Upper lobe of right lung (tissue), 1 donor: ENCODE measurements at places on chromosomes 2 and 18. TPM values are rescaled to one million over a fixed set of nuclear protein-coding genes. Genes with fewer than 3 reads are reported as not detected.

DNA sequence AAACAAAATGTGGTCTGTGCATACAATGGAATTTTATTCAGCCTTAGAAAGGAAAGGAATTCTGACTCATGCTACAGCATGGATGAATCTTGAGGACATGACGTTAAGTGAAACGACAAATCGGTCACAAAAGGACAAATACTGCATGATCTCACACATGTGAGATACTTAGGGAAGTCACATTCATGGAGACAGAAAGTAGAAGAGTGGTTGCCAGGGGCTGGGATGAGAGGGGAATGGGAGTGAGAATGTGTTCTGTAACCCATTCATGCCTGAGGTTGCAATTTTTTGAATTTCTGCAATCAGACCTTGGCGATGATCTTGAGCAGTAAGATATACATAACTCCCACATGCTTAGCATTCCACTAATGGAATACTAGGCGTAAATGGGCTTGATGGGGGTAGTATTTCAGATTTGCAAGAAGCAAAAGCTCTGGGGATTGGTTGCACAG, 22.0 kb downstream of the FHL2 start:
- DNase-seq, result no peak
- H3K27ac ChIP-seq, result no peak overlapping the region
- H3K27me3 ChIP-seq, result no peaks in the 10 kb centered on the region
- H3K4me1 ChIP-seq, result peaks cover 21% of the 10 kb centered on the region

DNA sequence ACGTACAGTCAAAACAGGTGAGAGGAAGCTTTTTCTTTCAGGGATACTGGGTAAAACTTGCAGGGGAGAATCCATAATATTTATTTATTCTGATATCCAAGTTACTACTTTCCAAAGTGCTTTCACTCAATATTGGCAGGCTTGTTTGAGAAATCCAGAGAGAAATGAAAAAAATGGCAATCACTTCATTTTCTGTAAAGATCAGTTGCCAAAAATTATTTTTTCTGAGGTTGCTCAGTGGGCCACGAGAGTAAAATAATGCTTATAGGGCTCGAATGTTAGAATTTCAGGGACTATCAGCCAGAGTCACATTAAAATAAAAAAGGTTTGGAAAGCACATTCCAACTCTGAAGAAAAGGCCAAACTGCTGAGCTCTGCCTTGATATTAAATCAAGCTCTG, 324.6 kb upstream of the RND3 start:
- no peak for DNase-seq
- H3K27ac ChIP-seq, result no peak overlapping the region
- no peaks in the 10 kb centered on the region for H3K27me3 ChIP-seq
- no peaks in the 10 kb centered on the region for H3K4me1 ChIP-seq

DNA sequence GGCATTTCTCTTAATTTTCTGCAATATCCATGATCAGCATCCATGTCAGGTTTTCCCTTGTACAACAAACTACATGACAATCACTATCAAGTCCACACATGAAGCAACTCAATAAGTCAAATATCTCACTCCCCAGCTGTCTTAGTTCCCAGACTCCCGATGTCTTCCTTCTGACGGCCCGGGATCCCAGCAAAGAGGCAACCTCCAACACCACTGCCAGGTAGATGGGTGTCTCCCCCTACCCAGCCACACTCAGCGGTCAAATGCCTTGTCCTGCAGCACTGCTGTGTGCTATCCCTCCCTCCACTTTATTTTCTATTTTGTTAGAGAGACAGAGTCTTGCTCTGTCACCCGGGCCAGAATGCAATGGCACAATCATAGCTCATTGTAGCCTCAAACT, 23.3 kb downstream of the TRABD2A start:
- no peak for DNase-seq
- no peaks in the 10 kb centered on the region for H3K36me3 ChIP-seq
- H3K27ac ChIP-seq, result no peak overlapping the region
- H3K4me3 ChIP-seq, result no peak overlapping the region
- H3K4me1 ChIP-seq, result no peaks in the 10 kb centered on the region

- H3K4me3 ChIP-seq, result no peak overlapping the region
- no peak for DNase-seq
- no peaks in the 10 kb centered on the region for H3K27me3 ChIP-seq
Measured at GRCh38 chr2:175154661-175155082, 13.3 kb downstream of the ATF2 start.

GRCh38 chr18:75219745-75220375, 9.3 kb downstream of the TSHZ1 start:
- no peak overlapping the region for H3K4me3 ChIP-seq
- H3K36me3 ChIP-seq, result no peaks in the 10 kb centered on the region
- no peak for DNase-seq
- H3K27me3 ChIP-seq, result no peaks in the 10 kb centered on the region

Gene LDLRAD4
- 18.4 TPM for total RNA-seq

DNA sequence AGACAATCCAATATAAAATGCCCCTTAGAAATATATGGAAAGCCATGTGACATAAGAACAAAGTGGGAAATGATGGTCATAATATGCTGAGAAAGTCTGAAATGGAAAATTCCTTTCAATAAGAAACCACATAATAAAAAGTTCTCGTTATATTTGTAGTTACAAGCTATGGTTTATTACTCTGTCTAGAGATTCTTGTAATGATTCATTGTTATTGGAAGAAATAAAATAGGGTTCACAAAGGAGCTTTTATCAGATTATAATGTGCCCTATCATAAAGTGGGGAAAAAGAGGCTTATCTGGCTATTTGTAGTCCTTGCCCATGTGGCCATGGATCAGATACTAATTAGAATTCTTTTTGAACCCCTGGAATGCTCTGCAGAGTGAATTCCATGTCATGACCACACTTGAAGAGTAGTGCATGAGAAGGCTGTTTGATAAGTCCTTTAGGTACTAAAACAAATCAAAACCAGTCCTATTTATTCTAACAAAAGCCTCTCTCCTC, 420.7 kb upstream of the NRP2 start:
- H3K27me3 ChIP-seq, result no peaks in the 10 kb centered on the region
- H3K4me1 ChIP-seq, result no peaks in the 10 kb centered on the region
- no peak overlapping the region for H3K27ac ChIP-seq
- DNase-seq, result no peak
- no peak overlapping the region for H3K4me3 ChIP-seq

DNA sequence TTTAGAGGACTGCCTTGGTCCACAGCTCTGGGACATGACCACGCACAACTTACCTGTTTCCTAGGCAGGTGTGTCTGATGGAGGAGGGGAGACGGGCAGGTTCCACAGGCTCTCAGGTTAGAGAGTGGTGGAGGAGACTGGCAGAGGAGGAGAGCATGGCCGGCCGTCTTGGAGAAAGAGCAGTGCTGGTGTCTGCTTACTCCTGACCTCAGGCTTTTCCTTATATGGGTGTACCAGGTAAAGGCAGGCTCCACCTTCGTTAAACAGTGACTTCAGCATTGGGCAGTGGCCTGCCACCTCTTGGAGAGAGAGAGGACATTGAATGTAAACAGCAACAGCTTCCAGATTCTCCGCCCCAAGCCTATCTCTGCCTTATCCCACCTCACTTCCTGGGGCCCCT, at the start of gene CAPN13:
Gene CAPN13 (minus strand): TSS at position 198 of the 400 bp plus-strand sequence. CDS start 20,121 bp downstream, outside the sequence.
- H3K36me3 ChIP-seq, result no peaks in the 10 kb centered on the region
- no peaks in the 10 kb centered on the region for H3K27me3 ChIP-seq
- no peak within 1 kb of the TSS for H3K27ac ChIP-seq
- H3K4me3 ChIP-seq, result peak within 1 kb of the TSS; percentile 5
- H3K4me1 ChIP-seq, result peaks cover 5% of the 10 kb centered on the region

DNA sequence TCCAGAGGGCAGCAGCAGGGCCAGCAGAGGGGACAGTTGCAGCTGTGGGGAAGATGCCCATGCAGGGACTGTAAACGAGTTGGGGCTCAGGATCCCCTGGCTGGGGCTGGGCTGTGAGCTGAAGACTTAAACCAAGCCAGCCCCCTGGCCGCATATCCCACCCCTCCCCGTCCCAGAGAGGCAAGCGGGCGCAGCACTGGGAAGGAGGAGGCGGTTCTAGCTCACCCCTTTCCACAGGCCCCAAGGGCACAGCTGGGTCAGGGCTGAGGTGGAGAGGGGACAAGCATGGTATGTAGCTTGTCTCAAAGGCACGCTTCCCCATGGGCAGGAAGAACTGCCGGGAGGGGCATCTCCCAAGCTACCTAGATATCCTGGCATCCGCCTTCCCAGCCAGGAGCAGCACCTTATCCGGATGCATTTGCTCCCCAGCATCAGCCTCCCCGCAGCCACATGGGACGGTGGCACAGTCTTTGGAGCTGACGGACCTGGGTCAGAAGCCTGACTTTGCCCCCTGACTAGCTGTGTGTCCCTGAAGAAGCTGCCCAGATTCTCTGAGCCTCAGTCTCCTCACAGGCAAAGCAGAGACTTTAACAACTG, 75.9 kb downstream of the TFCP2L1 start:
- H3K36me3 ChIP-seq, result no peaks in the 10 kb centered on the region
- H3K4me3 ChIP-seq, result no peak overlapping the region
- no peaks in the 10 kb centered on the region for H3K27me3 ChIP-seq
- DNase-seq, result no peak
- H3K4me1 ChIP-seq, result no peaks in the 10 kb centered on the region
- H3K27ac ChIP-seq, result no peak overlapping the region

DNA sequence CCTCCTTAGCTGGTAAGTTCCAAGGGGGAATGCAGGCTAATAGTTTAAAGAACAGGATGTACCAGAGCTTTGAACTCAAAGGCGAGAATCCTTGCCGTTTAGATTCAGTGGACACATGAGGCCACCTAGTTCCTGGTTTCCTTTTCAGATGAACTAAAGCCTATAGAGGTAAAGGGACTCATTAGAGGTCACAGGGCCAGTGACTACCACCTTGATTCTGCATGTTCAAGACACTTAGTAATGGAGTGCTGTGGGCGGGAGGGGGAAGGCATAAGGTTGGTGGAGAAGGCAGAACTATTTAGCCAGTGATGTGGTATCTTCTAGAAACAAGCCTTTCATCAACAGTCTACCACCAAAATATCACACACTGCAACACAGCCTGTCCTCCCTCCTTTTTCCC, 47.9 kb downstream of the ARHGEF33 start:
- H3K27me3 ChIP-seq, result no peaks in the 10 kb centered on the region
- H3K4me3 ChIP-seq, result no peak overlapping the region
- H3K36me3 ChIP-seq, result no peaks in the 10 kb centered on the region
- no peaks in the 10 kb centered on the region for H3K4me1 ChIP-seq
- no peak overlapping the region for H3K27ac ChIP-seq
- no peak for DNase-seq

DNA sequence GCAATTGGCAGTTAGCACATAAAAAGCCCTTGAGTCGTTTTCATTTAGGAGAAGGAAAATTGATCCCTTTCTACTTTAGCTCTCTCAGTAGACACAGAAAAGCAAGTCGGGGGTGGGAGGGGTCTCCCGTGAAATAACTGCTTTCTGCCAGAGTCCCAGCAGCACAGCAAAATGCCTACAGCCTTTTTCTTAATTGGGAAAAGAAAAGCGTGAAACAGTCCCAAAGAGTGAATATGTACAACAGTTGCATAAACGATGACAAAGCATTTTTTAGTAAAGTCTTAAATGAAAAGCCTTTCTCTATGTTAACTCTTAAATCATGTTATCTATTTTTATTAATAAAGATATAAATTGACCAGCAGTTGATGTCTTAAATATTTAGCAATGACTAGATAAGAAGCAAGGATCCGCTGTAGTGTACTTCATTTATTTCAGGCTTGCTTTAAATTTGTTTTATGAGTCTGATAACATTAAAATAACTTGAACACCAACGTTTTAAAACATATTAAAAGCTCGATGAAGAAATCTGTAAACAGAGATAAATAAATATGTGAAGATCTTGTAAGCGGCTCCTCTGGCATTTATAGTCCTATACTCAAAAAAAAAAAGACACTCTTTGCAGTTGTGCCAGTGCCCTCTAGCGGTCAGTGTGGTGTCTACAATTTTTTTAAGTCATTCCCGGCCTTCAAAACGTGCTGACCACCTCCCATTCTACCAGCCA, 42.3 kb upstream of the ATIC start:
- no peaks in the 10 kb centered on the region for H3K4me1 ChIP-seq
- H3K4me3 ChIP-seq, result peak overlapping the region; percentile 17
- no peaks in the 10 kb centered on the region for H3K27me3 ChIP-seq
- no peaks in the 10 kb centered on the region for H3K36me3 ChIP-seq
- no peak for DNase-seq

DNA sequence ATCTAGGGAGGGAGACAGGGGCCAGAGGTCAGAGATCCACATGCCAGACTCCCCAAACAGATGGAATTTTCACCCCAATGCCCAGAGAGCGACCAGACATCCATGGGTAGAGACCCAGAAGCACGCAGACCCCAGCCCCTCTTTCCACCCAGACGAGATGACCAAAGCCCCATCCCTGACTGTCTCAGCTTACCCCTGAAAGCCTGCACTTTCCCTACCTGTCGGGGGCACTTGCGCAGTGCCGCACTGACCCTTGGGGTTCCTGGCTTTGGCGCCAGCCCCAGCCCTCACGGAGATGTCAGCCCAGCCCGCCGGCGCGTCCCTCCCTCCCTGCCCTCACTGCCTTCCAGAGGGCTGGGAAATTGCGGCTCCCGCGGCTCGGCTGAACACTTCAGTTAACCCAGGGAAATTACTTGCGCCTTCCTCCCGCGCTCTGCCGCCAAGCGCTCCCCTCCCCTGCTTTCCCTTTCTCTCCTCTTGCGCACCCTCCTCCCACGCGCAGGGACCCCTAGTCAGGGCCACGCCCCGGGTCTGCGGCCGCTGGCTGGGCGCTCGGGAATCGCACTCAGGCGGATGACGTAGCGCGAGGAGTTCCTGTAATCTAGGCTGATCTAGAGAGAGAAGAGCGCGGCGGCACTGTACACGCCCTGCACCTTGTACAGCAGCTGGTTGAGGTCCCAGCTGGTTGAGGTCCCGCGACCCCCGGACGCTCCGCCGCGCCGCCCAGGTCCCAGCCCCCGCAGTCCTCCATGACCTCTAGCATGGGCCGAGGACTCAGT, 12.0 kb downstream of the ALPG start:
- H3K4me1 ChIP-seq, result no peaks in the 10 kb centered on the region
- no peaks in the 10 kb centered on the region for H3K36me3 ChIP-seq
- H3K4me3 ChIP-seq, result peak overlapping the region; percentile 25
- no peak overlapping the region for H3K27ac ChIP-seq
- peak; percentile 70 for DNase-seq

DNA sequence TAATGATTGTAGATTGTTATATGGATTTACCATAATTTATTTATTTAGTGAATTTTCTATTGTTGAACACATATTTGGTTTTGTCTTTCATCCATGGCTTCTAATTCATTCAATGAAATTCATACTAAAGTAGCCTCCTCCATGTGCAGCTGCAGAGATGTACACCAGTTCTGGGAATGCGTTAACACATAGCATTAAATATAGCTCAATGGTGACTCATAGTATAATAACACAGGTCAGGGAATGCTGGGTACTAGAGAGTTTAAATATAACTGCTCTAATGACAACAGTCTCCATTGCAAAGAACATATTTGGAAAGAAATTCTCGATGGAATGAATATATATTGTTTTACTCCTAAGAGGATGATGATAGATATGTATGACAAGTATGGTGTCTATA, 1190.2 kb upstream of the NRXN1 start:
- DNase-seq, result no peak
- no peak overlapping the region for H3K27ac ChIP-seq
- no peak overlapping the region for H3K4me3 ChIP-seq
- H3K27me3 ChIP-seq, result no peaks in the 10 kb centered on the region

Gene IL1B
- 11.5 TPM for total RNA-seq
